ENCODE measurements at places on chromosomes 5 and 9.

- DNase-seq, result no peak
These were observed 89.7 kb downstream of the DAP start for GRCh38 chr5:10671041-10672008.

DNA sequence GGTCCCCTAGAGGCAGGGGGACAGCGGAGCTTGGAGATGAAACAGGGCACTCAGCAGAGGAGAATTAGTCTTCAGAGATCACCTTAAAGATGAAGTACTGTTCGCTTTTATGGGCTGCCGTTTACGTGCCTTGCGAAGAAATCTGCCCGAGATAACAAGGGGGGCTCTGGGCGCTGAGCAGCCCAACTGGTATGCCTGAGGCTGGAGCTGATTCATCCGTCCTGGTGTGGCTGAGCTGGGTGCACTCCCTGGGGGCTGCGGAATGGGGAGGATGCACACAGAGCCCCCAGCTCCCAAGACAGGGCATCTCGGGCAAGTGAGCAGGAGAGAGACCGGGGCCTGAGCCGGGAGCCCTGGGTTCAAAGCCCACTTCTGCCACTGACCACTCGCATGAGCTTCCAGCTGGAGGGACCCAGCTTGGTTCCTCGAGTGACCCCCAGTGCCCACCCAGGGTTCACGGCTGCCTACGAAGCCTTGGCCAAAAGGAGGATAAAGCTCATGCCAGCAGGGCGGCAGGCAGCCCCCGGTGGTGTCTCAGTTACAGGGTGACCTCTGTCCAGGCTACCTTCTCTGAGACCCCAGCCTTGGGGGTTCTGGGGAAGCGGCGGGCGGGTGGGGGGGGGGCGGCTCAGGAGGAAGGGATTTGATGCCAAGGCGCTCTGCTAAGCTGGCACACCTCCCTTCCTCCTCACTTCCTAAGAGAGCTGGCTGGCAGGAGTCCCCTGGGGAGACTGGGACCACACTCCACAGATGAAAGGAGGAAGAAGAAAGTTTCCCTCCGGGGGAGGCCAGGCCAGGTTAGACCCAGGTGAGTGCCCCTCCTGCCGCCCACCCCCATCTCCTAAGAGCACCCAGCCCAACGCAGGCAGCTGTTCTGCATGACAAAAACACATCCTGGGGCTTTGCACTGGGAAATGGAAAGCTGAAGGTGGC, 5.7 kb downstream of the FIBCD1 start:
- no peak for DNase-seq

DNA sequence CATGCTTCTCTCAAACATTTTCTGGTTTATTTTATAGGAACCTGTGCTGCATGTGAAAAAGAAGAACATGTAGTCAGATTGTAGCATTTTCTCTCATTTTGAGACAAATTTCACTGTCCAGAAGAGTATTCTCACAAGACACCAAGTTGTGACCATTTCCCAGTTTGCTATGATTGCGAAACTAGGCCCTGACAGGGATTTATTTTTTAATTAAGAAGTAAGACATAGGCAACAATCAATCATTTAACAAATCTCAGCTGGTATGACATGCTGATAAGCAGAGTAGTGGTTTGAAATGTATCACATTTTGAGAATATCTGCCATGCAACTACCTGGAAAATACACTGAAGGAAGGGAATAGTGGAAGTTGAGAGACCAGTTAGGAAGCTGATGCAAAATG, 11.6 kb downstream of the OR13C8 start:
- DNase-seq, result no peak

DNA sequence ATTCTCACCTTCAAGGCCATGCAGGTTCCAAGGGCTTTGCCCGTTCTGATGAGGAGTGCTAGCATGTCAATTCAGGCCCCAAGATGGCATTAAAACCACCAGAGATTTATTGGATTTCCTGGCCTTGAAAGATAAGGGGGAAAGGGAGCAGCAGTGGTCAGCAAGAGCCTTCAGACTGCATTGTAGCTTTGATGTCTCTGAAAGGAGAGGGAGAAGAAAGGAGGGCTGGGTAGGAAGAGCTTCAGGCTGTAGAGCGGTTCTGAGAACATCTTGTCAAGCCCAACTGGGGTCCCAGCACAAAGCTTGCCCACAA, 41.8 kb upstream of the FGF1 start:
- no peak for DNase-seq

- DNase-seq, result no peak
These were observed 44.7 kb upstream of the DMAC1 start for GRCh38 chr9:7844242-7844641.

- no peak for DNase-seq
These were observed 45.1 kb downstream of the SLCO6A1 start for GRCh38 chr5:102453716-102454115.

- no peak for DNase-seq
These were observed 33.4 kb downstream of the CREBRF start for GRCh38 chr5:173089581-173089980.
